ENCODE measurements at places on chromosomes 1 and 21. TPM values are rescaled to one million over a fixed set of nuclear protein-coding genes. Genes with fewer than 3 reads are reported as not detected.

DNA sequence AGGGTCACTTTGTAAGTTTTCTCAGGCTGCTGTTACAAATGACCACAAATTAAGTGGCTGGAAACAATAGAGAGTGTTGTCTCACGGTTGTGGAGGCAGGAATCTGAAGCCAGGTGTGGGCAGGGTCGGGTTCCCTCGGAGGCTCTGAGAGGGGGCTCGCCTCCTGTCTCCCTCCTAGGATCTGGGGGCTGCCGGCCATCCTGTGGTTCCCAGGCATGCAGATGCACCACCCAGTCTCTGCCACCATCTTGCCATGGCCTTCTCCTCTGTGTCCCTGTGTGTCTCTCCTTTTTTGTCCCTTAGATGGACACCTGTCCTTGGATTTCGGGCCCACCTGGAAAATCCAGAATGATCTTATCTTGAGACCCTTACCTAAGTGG lies 4.8 kb downstream of the TP73 start:
- H3K4me3 ChIP-seq: no peak overlapping the region
- no peaks in the 10 kb centered on the region for H3K4me1 ChIP-seq
- H3K27ac ChIP-seq: no peak overlapping the region
- H3K36me3 ChIP-seq: no peaks in the 10 kb centered on the region

DNA sequence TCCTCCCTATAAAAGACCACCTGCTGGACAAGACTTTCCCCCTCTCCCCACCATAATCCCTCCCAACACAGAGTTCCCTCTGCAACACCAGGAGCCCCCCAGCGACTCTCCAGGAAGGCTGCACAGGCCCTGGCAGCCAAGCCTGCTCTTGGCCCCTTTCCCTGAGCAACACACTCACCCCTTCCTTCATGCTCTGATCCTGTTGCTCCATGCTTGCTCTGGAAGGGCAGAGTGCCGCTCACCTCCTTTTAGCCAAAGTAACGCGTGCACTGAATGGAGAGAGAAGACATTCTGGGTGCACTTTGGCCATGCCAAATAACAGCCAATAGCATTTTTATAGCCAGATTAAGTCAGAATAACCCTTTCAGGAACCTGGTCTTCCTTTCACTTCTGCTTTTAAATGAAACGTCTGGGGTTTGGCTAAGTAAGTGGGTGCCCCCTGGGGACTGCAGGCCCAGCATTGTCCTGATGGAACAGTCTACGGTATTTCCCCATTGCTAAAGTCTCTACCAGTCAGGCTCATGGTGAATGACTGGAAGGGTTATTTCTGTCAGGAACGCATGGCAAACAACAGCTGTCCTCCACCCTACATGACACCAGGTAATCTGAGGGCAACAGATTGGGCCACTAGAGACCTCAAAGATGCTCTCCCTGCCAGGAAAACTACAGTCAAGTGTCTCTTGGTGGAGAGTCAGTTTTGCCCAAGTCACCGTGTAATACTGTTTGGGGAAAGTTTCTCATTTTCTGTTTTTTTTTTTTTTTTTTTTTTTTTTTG lies at the start of gene SLC2A5:
TSS of gene SLC2A5 (minus strand) at position 310 of the 775 bp plus-strand sequence. CDS start at position 211, 99 bp downstream.
- DNase-seq: no peak
- peaks cover 16% of the 10 kb centered on the region for H3K4me1 ChIP-seq
- no peaks in the 10 kb centered on the region for H3K36me3 ChIP-seq
- peaks cover 12% of the 10 kb centered on the region for H3K27me3 ChIP-seq

DNA sequence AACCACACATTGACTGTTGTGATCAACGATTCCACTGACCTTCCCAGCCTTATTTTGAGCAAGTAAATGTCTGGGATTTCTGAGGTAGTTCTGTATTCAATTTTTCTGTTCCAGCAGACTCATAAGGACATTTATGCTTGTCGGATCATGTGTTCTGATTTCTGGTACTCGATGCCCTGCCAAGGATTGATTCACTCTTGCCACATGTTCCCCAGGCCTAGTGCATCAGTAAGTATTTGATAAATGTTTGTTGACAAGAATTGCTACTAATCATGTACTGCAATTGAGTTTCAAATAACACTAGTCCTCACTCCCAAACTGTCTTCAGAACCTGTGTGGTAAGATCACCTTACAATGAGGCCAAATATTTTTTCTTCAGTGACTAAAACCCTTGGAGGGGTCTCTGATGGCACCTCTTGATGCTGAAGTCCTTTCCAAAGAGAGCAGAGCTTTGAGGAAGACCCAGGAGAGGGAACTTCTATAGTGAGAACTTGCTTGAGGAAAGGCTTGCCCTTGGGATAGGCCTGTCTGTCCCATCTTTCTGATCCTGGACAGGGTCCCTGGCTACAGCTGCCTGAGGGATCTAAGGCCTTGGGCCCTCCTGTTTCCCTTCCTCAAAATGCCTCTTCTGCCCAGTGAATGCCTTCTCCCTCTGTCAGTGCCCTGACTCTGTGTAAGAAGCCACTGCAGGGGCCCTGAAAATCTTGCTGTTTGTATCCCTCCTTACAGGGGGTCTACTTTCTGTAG lies 115.8 kb upstream of the FAM78B start:
- H3K27me3 ChIP-seq: no peaks in the 10 kb centered on the region
- H3K27ac ChIP-seq: no peak overlapping the region
- DNase-seq: no peak
- no peak overlapping the region for H3K4me3 ChIP-seq
- no peaks in the 10 kb centered on the region for H3K4me1 ChIP-seq

- no peak overlapping the region for H3K4me3 ChIP-seq
- no peaks in the 10 kb centered on the region for H3K4me1 ChIP-seq
These were observed 263.2 kb upstream of the RGS18 start for GRCh38 chr1:191895049-191895448.

DNA sequence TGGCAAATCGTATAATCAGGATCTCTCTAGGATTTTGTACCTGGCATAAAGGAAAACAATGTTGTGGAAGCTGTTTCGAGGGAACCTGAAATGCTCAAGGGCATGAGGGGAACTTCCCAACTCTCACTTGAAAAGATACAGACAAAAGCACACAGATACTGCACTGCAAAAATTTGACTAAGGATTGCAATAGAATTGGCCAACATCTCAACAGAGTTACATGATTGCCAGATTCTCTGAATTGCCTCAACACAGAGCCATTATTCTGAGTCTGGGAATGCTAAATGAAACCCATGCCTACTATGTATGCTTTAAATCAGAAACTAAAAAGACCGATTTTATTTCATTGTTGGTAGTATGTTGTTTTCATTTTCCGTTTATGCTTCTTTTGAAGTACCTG lies 16.0 kb downstream of the KRTAP19-8 start:
- no peak overlapping the region for H3K4me3 ChIP-seq
- no peaks in the 10 kb centered on the region for H3K36me3 ChIP-seq
- H3K4me1 ChIP-seq: no peaks in the 10 kb centered on the region
- DNase-seq: no peak

DNA sequence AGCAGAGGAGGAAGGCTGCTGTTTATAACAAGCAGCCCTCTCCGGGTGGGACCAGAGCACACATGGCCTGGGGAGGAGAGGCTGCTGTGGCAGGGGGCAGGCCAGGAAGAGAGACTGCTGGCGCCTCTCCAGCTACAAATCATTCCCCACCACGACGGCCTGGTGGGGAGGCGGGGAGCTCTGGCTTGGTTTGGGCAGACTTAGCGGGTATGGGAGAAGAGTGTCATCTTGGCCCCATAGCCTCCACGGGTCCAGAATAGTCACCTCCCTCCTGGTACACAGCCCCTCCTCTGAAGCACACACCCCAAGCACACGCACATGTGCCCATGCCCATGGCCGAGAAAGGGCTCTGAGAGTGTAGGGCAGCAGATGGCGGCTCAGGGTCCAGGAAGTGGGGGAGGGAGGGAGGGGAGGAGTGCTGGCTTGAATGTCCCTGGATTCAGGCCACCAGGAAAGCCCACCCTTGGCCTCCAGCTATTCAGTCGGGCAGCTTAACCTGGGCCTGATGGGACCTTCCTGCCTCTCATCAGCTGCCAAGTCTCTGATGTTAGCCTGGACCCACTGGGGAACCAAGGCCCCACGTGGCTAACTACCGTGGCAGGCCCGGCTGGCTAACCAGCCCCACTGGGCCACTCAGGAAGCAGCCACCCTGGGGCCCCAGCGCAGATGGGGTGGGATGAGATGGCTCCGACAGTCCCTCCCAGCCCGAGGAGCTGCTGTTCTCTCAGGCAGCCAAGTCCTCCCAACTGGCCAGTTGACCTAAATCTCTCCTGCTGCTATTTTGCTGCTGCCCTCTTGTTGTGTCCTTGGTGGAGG lies 10.9 kb downstream of the LRP8 start:
- H3K36me3 ChIP-seq: peaks cover under 1% of the 10 kb centered on the region
- H3K4me3 ChIP-seq: no peak overlapping the region
- no peak for DNase-seq
- H3K27ac ChIP-seq: no peak overlapping the region

DNA sequence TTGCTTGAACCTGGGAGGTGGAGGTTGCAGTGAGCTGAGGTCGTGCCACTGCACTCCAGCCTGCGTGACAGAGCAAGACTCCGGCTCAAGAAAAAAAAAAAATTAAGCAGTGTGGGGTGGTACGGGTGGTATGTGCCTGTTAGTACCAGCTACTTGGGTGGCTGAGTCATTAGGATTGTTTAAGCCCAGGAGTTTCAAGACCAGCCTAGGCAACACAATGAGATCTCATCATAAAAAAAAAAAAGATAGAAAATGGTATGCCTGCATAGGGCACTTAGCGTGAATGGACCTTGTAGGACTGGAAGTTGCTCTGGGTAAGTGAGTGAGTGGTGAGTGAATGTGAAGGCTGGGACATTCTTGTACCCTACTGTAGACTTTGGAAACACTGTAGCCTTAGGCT lies 37.0 kb downstream of the TBCE start:
- peaks cover 4% of the 10 kb centered on the region for H3K4me1 ChIP-seq
- DNase-seq: peak; percentile 32
- no peak overlapping the region for H3K27ac ChIP-seq
- no peak overlapping the region for H3K4me3 ChIP-seq

- no peak overlapping the region for H3K4me3 ChIP-seq
- DNase-seq: no peak
- H3K27ac ChIP-seq: no peak overlapping the region
- H3K27me3 ChIP-seq: no peaks in the 10 kb centered on the region
- peaks cover 6% of the 10 kb centered on the region for H3K36me3 ChIP-seq
- H3K4me1 ChIP-seq: peaks cover 6% of the 10 kb centered on the region
These were observed 45.2 kb downstream of the MIGA1 start for GRCh38 chr1:77824694-77825093.

- H3K4me3 ChIP-seq: peak overlapping the region; percentile 16
- peaks cover 26% of the 10 kb centered on the region for H3K4me1 ChIP-seq
- no peaks in the 10 kb centered on the region for H3K27me3 ChIP-seq
- DNase-seq: no peak
These were observed 8.0 kb downstream of the LMO4 start for GRCh38 chr1:87336623-87337067.

- no peaks in the 10 kb centered on the region for H3K36me3 ChIP-seq
- DNase-seq: no peak
These were observed 64.6 kb downstream of the UBIAD1 start for GRCh38 chr1:11337580-11338073.

DNA sequence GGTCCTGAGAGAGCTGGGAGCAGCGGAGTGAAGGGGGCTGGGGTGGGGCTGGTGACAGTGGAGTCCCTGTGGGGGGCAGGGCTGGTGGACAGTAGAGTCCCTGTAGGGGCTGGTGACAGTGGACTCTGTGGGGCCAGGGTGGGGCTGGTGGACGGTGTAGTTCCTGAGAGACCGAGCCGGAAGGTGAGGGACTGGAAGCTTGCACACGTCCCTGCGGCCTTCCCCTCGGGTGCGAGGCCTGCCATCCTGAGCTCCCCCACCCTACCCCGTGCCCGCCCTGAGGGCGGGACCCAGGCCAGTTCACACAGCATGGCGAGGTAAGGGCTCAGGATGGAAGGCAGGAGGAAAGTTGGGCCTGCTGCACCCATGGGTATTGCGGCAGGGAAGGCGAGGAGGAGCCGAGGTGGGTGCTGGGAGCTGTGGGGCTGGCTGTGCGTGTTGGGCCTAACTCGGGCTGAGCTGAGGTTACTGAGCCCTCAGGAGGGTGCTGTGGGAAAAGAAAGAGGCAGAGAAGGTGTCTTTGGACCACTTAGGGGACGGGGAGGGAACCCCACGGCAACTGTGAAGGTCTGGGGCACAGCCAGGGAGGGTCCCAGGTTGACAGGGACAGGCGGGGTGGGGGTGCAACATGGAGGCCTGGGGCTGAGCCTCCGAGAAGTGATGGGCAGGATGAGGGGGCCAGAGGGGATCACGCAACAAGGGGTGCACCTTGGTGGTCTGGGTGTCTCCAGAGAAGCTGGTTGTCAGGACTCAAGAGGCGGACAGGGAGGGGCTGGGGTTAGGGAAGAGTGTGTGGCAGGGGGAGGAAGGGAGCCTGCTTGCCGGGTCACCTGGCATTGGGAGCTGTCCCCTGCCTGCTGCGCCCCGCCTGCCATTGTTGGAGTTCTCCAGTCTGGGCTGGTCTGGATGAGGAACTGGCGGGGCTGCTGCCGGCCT lies 60.8 kb downstream of the PRKCZ start:
- H3K27me3 ChIP-seq: peaks cover 11% of the 10 kb centered on the region
- no peak for DNase-seq
- no peaks in the 10 kb centered on the region for H3K36me3 ChIP-seq
- H3K27ac ChIP-seq: no peak overlapping the region
- no peak overlapping the region for H3K4me3 ChIP-seq

GRCh38 chr1:22117851-22118250 lies 25.0 kb downstream of the WNT4 start:
- peaks cover 26% of the 10 kb centered on the region for H3K4me1 ChIP-seq
- H3K4me3 ChIP-seq: no peak overlapping the region
- H3K36me3 ChIP-seq: no peaks in the 10 kb centered on the region

GRCh38 chr1:115089420-115090185 lies at the start of gene TSPAN2:
Gene TSPAN2, minus strand, starts transcription at chr1:115089503. Its CDS starts 71 bp downstream, at chr1:115089432.
- H3K4me3 ChIP-seq: peak within 1 kb of the TSS; percentile 68
- peak; percentile 20 for DNase-seq
- H3K4me1 ChIP-seq: peaks cover 14% of the 10 kb centered on the region
- H3K36me3 ChIP-seq: no peaks in the 10 kb centered on the region
- H3K27me3 ChIP-seq: peaks cover 3% of the 10 kb centered on the region

GRCh38 chr1:49298304-49298703 lies 521.6 kb upstream of the BEND5 start:
- no peak for DNase-seq
- no peak overlapping the region for H3K4me3 ChIP-seq
- no peaks in the 10 kb centered on the region for H3K36me3 ChIP-seq
- H3K4me1 ChIP-seq: no peaks in the 10 kb centered on the region

DNA sequence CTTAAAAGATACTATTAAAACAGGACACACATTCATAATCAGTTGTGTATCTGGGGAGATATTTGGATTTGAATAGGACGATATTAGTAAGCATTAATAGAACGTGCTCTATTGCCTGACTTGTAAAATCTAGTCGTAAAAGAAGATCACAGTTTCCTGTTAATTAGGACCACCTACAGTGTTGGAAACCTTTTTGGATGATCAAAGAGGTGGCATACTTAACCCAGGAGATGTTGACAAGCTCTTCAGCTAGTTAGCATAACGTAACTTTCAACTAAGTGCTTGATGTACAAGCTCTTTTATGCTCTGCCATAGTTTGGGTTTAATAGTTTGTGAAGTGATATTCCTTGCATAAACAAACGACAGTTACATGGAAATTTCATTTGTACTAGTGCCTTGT lies 293.3 kb upstream of the NR5A2 start:
- H3K27ac ChIP-seq: no peak overlapping the region
- no peak for DNase-seq
- no peaks in the 10 kb centered on the region for H3K36me3 ChIP-seq
- no peaks in the 10 kb centered on the region for H3K27me3 ChIP-seq
- no peaks in the 10 kb centered on the region for H3K4me1 ChIP-seq
- H3K4me3 ChIP-seq: no peak overlapping the region

The ATF3 gene
- total RNA-seq: 87.6 TPM

The AADACL3 gene
- total RNA-seq: not detected

The PADI4 gene
- total RNA-seq: not detected

The ZNF670 gene
- total RNA-seq: 4.0 TPM

The CD53 gene
- not detected for total RNA-seq

The AGTRAP gene
- total RNA-seq: 38.7 TPM

The CENPL gene
- total RNA-seq: 7.9 TPM

The VAMP4 gene
- 7.4 TPM for total RNA-seq

Measured in astrocyte (in vitro differentiated cells and primary cell).